ENCODE measurements at places on chromosomes 12 and 14. TPM values are rescaled to one million over a fixed set of nuclear protein-coding genes. Genes with fewer than 3 reads are reported as not detected.

The PKP2 gene
- total RNA-seq, result 3.5 TPM

The KRT74 gene
- not detected for total RNA-seq

The MYL2 gene
- not detected for total RNA-seq

The OR6C6 gene
- total RNA-seq, result not detected

GRCh38 chr14:91964724-91965123 is 17.2 kb upstream of the FBLN5 start:
- H3K4me1 ChIP-seq, result no peaks in the 10 kb centered on the region
- H3K27me3 ChIP-seq, result no peaks in the 10 kb centered on the region
- peaks cover 14% of the 10 kb centered on the region for H3K36me3 ChIP-seq
- no peak for DNase-seq

DNA sequence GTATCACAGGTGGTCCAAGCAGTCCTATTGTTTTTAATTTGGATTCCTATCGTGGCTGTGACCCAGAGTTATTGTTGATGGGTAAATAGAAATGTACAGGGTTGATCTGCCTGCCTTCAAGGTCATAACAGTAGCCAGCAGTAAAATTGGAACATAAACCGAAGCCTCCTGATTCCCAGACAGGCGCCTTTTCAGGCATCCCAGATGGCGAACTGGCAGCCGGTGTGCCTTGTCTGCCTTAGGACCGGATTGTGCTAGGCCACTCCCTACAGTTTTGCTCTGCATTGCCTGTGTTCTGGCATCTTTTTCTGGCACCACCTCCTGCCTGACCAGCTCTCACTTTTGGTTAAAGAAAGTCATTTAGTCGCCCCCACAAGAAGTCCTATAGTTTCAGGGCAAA is 22.2 kb downstream of the TMEM117 start:
- H3K27me3 ChIP-seq, result no peaks in the 10 kb centered on the region
- H3K27ac ChIP-seq, result no peak overlapping the region
- DNase-seq, result no peak
- no peaks in the 10 kb centered on the region for H3K4me1 ChIP-seq

DNA sequence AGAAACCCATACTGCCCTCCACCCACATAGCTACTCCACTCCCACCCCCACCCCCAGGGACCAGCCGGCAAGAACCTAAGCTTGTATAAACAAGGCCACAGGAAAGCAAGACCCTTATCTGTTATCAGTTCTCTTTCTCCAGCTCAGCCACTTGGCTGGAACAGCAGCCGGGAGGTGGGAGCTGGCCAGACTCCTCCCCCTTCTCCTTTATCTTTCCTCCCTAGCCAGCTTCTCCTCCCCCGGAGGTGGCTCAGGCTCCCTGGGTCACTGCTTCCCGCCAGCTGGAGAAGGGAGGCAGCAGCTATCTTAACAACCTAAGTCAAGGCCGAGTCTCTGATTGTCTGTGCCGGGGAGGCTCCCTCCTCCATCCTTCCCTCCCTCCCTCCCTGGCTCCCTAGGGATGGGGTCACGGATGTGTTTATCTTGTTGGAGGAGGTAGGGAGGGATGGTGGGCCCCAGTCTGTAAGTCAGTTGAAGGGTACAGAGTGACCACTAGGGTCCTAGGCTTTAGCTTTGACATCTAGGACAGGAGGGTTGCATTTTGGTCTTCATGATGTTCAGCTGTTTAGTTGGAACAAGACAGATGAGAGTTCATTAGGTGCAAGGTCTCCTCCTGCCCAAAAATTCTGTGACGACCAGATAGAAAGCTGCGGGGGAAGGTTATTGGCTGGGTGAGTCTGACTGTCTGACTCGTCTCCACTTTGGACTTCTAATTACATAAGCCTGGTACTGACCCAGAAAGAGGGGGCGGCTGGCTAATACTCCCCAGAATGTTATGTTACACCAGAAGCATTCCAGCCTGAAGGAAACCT is 29.7 kb downstream of the ZFP36L1 start:
- DNase-seq, result peak; percentile 93
- H3K4me1 ChIP-seq, result peaks cover 55% of the 10 kb centered on the region
- H3K4me3 ChIP-seq, result no peak overlapping the region
- no peaks in the 10 kb centered on the region for H3K36me3 ChIP-seq
- no peaks in the 10 kb centered on the region for H3K27me3 ChIP-seq

DNA sequence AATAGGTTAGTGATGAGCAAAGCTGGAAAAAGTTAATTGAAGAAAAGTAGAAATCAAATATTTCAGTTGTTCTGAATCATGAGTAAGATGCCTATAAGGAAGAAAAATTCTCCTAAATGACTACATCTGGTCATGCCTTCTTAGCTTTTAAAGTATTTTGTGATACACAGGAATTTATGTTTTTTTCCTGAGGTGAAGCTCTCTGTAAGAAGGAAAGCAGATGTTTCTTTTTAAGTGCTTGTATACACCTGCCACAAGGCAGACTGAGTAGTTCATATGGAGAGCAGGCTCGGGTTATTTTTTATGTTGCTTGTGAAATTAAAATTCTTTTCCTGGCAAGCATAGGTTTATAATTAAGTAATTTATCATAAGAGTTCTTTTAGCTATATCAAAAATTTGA is 275.2 kb downstream of the RAD51B start:
- no peaks in the 10 kb centered on the region for H3K27me3 ChIP-seq
- no peak for DNase-seq
- H3K27ac ChIP-seq, result no peak overlapping the region
- no peaks in the 10 kb centered on the region for H3K36me3 ChIP-seq

- DNase-seq, result no peak
- H3K36me3 ChIP-seq, result no peaks in the 10 kb centered on the region
- H3K4me3 ChIP-seq, result no peak overlapping the region
- no peak overlapping the region for H3K27ac ChIP-seq
- H3K27me3 ChIP-seq, result no peaks in the 10 kb centered on the region
These were observed 16.4 kb downstream of the BBOF1 start for GRCh38 chr14:74035556-74035955.

GRCh38 chr14:100840286-100841065 is 14.6 kb downstream of the MEG3 start:
- no peak for DNase-seq
- H3K4me1 ChIP-seq, result peaks cover 34% of the 10 kb centered on the region
- no peak overlapping the region for H3K4me3 ChIP-seq
- H3K27me3 ChIP-seq, result no peaks in the 10 kb centered on the region
- no peak overlapping the region for H3K27ac ChIP-seq

The ADGRD1 gene
- 11.7 TPM for total RNA-seq

The MAPKAPK5 gene
- 72.1 TPM for total RNA-seq

- H3K27me3 ChIP-seq, result no peaks in the 10 kb centered on the region
- no peaks in the 10 kb centered on the region for H3K36me3 ChIP-seq
- no peak for DNase-seq
- H3K4me3 ChIP-seq, result no peak overlapping the region
These were observed 106.5 kb downstream of the ETV6 start for GRCh38 chr12:11756022-11756421.

The ADCK1 gene
- 6.4 TPM for total RNA-seq

- H3K27ac ChIP-seq, result no peak overlapping the region
- H3K27me3 ChIP-seq, result no peaks in the 10 kb centered on the region
These were observed 366.5 kb downstream of the LRFN5 start for GRCh38 chr14:41973178-41973577.

DNA sequence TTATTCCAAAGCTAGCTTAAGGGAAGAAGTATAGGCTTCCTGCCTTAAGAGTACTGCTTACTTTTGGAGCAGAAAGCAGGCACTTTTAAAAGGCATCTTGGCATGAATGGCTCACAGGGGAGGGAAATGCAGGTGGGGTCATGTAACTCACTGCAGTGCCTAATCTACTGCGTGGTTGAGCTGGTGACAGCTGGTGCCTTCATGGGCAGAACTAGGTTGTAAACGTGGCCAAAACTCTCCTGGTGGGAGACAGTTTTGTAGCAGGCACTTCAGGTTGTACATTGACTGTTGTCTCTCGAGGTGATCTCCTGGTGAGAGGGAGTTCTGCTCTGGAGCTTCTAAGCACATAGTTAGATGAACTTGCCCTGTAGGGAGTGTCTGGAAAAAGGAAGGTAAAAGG is 962.5 kb downstream of the DIO2 start:
- no peak overlapping the region for H3K27ac ChIP-seq
- no peaks in the 10 kb centered on the region for H3K27me3 ChIP-seq
- no peak for DNase-seq
- no peaks in the 10 kb centered on the region for H3K36me3 ChIP-seq
- no peak overlapping the region for H3K4me3 ChIP-seq

DNA sequence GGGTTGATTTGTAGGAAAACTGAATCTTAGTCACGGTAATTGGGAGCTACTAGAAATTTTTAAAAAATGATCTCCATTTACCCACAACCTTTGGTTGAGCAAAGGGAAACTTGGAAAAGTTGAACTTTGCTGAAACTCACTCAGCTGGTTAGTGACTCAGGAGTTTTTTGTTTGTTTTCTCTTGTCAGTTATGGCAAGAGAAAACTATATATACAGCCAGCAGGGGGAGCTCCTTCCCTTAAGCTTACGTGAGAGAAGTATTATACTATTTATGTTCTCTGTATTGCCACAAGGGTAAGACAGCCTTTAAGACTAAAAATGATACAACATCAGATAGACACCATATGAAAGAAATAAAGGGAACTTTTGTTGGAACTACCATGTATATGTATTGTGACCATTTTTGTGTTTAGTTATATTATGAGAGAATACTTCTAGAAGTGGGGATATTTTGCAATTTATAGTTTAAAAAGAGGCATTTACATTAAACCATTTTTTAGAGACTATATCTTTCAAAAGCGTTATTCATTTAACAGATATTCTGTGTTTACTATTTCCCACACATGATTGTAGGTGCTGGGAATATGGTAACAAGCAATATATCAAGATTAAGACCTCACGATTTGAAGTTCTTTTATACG is 28.1 kb upstream of the TBC1D30 start:
- no peak overlapping the region for H3K4me3 ChIP-seq
- H3K27me3 ChIP-seq, result peaks cover 13% of the 10 kb centered on the region

DNA sequence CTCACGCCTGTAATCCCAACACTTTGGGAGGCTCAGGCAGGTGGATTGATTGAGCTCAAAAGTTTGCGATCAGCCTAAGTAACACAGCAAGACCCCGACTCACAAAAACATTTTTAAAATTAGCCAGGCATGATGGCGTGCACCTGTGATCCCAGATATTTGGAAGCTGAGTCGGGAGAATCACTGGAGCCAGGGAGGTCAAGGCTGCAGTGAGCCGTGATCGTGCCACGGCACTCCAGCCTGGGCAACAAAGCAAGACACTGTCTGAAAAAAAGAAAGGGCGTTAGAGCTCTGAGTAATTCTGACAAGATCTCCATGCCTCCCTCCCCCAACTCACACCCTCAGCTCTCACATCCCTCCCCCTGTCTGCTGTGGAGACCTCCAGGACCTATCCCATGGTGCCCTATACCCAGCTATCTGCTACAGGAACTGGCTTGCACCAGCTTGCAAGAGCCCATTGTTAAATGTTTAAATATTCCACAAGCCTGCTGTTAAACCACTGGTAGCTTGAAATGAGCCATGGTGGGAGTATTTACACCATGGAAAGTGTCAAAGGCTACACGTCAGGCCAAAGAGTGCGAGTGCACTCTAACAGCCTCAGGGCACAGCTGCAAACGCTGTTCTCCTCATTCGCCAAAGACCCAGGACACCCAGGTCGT is 35.1 kb upstream of the PPP2R5C start:
- no peak overlapping the region for H3K27ac ChIP-seq
- H3K4me3 ChIP-seq, result no peak overlapping the region
- no peaks in the 10 kb centered on the region for H3K27me3 ChIP-seq
- no peaks in the 10 kb centered on the region for H3K36me3 ChIP-seq
- no peak for DNase-seq

The SOAT2 gene
- not detected for total RNA-seq

DNA sequence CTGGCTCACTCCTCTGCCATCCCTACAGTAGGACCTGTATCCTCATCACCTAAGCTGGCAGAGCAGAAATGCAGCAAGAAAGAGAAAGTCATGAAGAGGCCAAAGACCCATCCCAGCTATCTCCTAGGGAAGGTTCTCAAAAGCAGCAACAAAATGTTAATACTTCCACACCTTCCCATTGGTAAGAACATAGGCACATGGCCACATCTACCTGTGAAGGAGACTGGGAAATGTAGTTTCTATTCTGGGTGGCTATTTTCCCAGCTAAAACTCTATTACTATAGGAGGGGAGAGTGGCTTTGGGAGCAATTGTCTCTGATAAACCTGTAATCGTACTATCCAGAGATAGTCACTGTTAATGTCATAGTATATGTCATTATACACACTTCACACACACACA is 13.7 kb upstream of the EIF2B2 start:
- H3K4me3 ChIP-seq, result no peak overlapping the region
- H3K36me3 ChIP-seq, result no peaks in the 10 kb centered on the region
- no peaks in the 10 kb centered on the region for H3K4me1 ChIP-seq
- H3K27ac ChIP-seq, result no peak overlapping the region
- H3K27me3 ChIP-seq, result no peaks in the 10 kb centered on the region

- H3K27me3 ChIP-seq, result no peaks in the 10 kb centered on the region
- peak; percentile 67 for DNase-seq
- H3K4me3 ChIP-seq, result no peak overlapping the region
- H3K4me1 ChIP-seq, result peaks cover 9% of the 10 kb centered on the region
These were observed 158.0 kb downstream of the CAPZA3 start for GRCh38 chr12:18895946-18896345.

DNA sequence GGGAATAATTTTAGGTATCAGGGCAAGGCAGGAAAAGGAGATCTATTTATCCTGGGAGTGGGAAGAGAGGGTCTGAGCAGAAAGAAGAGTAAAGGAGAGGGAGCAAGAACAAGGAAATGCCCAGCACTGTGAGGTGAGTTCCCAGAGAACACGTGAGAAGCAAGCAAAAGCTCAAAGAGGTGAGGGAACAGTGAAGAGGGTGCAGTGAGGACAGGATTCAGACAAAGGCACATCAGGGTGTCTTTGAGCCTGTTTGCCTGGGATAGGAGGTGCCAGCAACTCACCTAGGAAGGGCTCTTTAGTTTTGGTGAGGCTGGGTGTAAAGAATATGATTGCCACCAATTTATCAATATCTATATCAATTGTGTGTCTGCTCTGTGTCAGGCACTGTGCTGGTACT is 88.9 kb upstream of the NRXN3 start:
- H3K4me1 ChIP-seq, result no peaks in the 10 kb centered on the region
- DNase-seq, result no peak
- no peak overlapping the region for H3K4me3 ChIP-seq
- H3K27me3 ChIP-seq, result no peaks in the 10 kb centered on the region

GRCh38 chr12:70721216-70721615 is 84.0 kb upstream of the PTPRB start:
- no peak overlapping the region for H3K4me3 ChIP-seq
- no peaks in the 10 kb centered on the region for H3K27me3 ChIP-seq
- H3K27ac ChIP-seq, result no peak overlapping the region
- no peaks in the 10 kb centered on the region for H3K36me3 ChIP-seq
- no peaks in the 10 kb centered on the region for H3K4me1 ChIP-seq

DNA sequence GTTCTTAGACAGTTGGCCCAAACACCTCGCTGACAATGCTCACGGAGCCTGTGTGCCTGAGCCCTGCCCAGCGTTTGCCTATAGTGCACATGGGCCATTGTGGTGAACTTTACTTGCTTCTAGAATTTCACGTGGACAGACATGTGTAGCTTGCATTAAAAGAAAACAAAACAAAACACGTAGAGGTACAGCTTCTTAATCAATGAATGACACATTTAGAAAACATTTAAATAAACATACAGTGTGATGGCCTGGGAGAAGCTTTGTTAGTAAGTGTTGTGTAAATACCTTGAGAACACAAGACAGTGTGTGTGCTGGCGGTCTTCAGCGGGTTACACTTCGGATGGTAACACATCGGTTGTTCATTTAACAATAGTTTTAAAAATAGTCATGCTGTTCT is 38.1 kb downstream of the SMOC1 start:
- H3K27me3 ChIP-seq, result peaks cover 1% of the 10 kb centered on the region
- no peak overlapping the region for H3K27ac ChIP-seq
- no peak for DNase-seq
- H3K36me3 ChIP-seq, result no peaks in the 10 kb centered on the region
- H3K4me3 ChIP-seq, result no peak overlapping the region

The ASB2 gene
- not detected for total RNA-seq

Data from K562 (cell line).